ENCODE measurements at places on chromosomes 7 and 10.

- no peak for DNase-seq
These were observed 253.6 kb upstream of the MKLN1 start for GRCh38 chr7:131074043-131074442.

- no peak for DNase-seq
These were observed 875.5 kb upstream of the SORCS1 start for GRCh38 chr10:108039821-108040584.

- DNase-seq = no peak
These were observed 5.2 kb upstream of the GATA3 start for GRCh38 chr10:8049045-8049864.

DNA sequence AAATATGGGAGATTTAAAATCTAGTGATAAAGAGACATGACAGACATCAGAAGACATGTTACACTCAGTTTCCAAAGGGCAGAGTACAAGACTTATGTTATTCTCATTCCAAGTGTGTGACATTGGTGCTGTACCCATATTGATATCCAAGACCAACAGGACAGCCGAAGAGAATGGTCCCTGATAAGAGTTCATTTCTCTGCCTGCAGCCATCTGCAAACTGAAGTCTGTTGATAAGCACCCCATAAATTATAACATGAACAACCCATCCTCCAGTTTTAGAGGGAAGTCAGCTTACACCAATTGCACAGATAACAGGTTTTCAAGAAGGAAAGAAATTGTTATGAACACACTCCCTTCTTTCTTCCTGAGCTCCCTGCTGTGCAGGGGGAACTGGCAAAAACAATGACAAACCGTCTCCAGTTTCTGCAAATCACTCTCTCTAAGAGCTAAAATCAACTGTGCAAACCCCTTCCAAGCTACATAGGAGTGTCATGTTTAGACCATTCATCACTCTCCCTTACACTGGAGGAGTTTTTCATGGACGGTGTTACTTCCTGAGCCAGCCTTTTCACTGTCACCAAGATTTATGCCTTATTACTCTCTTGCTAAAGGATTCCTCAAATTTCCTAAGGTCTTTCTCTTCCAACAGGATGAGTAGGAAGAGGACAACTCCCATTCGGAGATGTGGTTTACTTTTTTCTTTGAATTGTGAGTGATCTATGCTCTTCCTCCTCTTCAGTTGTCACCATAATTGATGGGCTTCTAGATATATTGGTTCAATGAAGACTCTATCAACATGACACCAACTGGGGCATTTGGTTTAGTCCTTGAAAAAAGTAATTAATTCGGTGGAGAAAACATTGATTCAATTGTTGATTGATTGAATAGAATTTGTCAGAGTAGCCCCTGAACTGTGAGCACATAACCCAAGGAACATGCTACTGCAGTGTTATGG is 80.3 kb upstream of the FAM171A1 start:
- DNase-seq = no peak

DNA sequence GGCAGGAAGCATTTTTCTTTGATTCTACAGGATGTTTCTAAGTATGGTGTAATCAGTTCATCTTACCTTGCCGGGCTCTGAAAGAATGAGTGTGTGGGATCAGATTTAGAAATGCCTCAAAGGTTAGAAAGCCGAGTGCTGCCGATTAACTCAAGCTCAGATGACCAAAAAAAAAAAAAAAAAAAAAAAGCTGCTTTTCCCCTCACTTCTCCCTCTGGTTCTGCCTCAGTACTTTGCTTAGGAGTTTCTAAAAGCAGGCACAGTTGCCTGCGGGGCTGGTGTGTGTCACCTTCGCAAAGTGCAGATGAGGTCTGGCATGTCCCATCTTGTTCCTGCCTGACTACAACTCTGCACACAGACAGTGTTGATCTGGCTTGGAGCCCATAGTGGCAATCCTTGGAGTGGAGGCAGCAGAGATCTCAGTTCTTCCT is 47.0 kb downstream of the KIAA1217 start:
- no peak for DNase-seq

DNA sequence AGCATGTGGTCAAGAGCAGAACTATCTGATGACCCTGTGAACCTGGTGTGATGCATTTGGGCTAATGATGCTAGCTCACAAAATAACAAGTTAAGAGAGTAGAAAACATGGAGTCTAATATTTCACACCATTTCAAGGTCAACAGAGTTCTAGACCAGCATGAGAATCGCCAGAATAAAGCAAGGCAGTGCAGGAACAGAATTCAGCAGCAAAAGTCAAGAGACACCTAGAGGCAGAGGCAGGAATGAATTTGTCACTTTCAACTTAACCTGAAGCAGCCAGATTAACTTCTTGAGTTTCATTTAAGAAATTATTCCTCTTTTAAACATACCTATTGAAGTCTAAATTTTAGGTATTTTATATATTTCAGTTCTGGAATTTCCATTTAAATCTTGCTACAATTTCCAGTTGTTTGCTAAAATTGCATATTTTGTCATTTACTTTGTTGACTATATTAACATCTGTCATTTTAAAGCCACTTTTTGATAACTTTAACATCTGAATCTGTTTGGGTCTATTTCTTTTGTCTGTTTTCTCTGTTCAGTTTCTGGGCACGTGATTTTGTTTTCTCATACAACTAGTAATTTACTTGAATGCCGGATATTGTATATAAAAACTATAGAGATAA is 44.2 kb upstream of the PRSS58 start:
- no peak for DNase-seq

GRCh38 chr7:140402178-140402835 is 1.6 kb upstream of the RAB19 start:
- no peak for DNase-seq

DNA sequence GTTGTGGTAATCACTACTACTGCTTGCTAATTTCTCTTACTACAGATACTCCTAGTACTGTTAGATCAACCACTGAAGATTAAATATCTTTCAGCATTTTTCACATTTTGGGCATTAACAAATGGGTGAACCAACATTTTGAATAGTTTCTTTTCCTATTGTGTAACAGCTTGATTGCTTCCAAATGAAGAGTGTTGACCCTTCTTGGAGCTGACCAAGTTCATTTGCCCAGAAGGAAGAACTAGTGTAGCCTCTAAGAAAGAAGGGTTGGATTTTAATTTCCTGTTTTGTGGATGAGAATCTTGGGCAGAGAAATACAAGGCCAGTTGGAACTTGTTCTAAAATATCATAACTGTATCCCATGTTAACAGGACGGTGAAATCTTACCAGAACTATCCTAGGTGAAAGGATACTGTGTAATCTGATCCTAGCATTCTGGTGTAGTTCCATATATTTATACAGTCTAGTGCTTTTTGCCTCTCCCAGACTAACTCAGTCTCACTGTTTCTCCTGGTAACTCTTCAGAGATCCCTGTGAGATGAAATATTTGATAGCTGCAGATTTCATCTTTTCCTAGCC is 37.3 kb downstream of the SND1 start:
- no peak for DNase-seq

- DNase-seq = no peak
These were observed 7.1 kb upstream of the COL17A1 start for GRCh38 chr10:104092749-104093148.

DNA sequence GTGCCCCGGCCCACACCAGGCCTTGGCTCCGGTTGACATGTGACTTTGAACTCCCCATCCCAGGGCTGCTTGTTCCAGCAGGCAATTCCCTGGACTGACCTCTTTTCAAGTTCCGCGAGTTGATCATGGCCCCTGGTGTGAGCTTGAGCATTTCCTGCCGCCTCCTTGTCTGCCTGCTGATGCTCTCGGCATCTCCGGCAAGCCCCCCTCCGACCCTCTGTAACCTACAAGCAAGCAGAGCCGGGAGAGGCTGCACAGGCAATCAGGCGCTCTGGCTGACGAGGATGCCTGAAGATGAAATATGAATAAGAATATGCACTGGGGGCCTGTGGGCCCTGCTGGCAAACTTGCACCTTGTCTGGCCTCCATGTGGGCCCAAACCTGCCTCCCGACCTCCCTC is 304.9 kb upstream of the MKI67 start:
- DNase-seq = no peak

DNA sequence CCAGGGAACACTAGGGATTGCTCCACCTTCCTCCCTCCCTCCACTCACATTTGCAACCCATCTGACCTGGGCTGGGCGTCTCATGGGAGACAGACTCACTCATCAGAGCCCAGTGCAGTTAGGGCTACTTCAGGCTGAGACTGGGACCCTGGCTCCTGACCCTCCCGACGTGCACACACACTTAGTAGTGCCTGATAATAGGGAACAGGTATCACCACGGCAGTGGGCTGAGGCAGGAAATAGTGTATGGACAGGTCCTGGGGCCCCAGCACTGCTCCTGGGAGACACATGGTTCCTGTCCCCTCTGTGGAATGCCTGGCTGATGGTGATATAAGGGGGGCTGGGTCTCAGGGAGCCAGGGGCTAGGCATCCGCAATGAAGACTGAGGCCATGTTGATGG is 14.3 kb downstream of the AQP1 start:
- DNase-seq = no peak

- no peak for DNase-seq
These were observed 24.9 kb upstream of the AMPH start for GRCh38 chr7:38655833-38656774.

- no peak for DNase-seq
These were observed 562 bp upstream of the ADGRA1 start for GRCh38 chr10:133087045-133087678.

- DNase-seq = no peak
These were observed 176.8 kb downstream of the WNT2 start for GRCh38 chr7:117146059-117146458.

DNA sequence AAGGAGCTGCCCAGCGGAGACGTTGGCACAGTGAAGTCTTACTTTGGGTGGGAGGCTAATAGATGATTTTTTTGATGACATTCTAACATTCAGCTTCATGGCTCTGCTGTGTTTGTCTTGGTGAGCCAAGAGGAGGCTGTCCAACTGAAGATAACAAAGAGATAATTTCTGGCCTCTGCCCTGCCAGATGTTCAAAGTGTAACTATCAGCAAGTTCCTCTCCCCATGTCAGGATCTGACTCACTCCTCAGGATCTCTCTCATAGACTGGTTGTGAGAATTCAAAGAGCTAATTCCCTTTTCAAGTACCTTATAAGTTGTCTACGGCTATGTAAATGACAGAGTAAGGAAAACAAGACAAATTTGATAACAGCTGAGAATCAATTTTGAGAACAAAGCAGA is 1340.9 kb downstream of the XPNPEP1 start:
- DNase-seq = no peak
